Activated CD4-positive, alpha-beta T cell treated with anti-CD3 and anti-CD28 coated beads, Interleukin-10, Interleukin-2, amounts not matched to agents 100 ng/mL and 50 ng/mL, durations not matched to agents 16 hours and 8 hours (primary cell): ENCODE measurements at places on chromosomes 7 and 10.

GRCh38 chr10:9452056-9452455, 1397.6 kb downstream of the GATA3 start:
- no peak for DNase-seq

DNA sequence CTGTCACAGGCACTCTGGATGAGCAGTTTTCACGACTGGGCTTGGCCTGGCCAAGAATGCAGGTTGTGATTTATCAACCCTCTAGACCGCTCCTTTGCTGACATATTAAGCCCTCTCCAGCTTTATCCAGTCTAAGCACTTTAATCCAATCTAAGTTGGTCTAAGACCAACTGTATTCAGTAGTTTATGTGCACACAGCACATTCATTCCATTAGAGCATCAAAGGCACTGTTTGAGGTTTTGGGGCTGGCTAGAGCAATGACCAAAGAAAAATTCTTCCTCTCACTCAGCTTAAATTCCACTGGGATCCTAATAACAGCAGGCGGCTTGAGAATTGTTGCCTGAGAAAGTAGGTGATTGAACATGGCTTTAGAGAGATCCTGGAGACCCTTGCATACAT, 176.0 kb upstream of the INSYN2A start:
- DNase-seq: no peak

DNA sequence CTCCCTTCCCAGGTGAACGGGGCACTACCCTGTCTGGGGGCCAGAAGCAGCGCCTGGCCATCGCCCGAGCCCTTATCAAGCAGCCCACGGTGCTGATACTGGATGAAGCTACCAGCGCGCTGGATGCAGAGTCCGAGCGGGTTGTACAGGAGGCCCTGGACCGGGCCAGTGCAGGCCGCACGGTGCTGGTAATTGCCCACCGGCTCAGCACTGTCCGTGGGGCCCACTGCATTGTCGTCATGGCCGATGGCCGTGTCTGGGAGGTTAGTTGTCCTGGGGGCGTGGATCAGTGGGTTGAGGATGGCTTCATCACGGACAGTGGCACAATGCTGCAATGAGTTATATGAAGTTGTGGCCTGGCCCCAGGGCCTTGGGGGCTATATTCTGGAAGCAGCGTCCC, 4.4 kb upstream of the ASIC3 start:
- DNase-seq: no peak

GRCh38 chr10:133079836-133080682, 7.7 kb upstream of the ADGRA1 start:
- DNase-seq: no peak

DNA sequence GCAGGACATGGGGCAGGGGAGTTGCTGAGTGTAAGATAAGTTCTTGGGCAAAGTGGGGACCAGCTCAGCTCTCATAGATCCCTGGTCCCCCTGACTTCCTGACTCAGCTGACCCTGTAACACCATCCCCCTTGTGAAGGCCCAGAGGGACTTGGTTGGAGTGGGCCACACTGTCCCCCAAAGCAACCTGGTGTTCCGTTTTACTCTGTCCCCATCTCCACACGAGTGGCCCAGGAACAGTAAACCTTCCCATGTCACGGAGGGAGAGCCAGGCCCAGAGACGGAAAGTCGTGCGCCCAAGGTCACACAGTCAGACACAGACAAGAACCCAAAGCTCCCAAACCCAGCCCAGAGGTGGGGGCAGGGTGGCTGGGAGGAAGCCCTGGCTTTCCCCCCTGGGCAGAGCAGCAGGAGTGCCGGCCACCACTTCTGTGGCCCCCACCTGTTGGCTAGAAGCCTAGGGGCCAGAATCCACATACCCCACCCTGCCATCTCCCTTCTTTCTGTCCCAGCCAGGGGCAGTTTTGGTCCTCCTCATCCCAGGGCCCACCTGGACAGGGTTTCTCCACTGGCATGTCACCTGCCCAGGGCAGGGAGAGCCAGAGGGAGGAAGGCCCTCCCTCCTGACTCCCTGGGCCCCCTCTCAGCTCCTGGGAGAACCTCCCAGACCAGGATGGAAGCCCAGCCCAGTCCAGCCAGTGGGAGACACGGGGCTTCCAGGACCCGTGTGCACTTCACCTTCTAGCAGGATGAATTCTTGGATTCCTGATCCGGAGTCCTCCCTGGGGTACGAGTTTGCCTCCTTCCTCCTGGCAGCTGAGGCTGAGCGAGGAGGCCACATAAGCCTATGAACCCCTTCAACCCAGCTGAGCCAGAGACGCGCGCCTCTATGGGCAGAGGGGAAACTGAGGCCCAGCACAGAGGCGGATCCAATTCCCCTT, 20.6 kb upstream of the VPS37D start:
- DNase-seq: no peak

DNA sequence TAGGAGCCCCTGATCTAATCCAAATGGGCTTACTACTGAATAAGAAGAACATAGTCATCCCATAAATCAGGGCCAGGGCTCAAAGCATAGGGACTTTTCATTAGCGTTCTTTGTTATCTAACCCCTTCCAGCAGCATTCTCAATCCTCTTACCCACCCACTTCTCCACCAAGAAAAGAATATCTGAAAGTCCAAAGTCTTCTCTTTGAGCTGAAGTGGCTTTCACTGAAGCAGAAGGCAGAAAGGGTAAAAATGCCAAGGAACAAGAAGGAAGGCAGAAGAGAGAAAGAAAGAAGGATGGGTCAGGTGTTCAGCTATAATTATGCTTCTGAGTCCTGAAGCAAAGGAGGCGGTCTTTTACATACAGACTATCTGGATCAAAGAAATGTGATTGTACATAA, 10.2 kb downstream of the TRPV5 start:
- DNase-seq: no peak

GRCh38 chr7:18541871-18542212, 46.3 kb downstream of the HDAC9 start:
- no peak for DNase-seq

- peak; percentile 11 for DNase-seq
Measured at GRCh38 chr7:20329389-20330238, 1.1 kb upstream of the ITGB8 start.

DNA sequence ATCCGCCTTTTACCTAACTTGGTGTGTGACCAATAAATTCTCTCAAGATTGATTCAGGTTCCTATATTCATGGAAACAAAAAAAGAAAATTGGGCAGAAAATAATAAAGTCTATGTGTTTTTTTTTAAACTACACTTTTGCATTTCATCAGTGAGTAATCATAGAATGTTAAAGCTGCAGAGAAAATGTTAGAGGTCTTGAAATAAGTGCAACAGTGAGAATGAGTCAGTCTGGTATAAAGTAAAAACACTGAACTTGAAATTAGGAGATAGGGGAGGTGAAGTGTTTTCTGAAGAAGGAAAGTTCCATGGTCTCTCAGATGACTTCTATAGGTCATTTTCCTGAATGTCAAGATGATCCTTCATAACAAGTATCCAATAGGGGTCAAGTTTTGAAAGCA, 202.6 kb upstream of the NRP1 start:
- no peak for DNase-seq

DNA sequence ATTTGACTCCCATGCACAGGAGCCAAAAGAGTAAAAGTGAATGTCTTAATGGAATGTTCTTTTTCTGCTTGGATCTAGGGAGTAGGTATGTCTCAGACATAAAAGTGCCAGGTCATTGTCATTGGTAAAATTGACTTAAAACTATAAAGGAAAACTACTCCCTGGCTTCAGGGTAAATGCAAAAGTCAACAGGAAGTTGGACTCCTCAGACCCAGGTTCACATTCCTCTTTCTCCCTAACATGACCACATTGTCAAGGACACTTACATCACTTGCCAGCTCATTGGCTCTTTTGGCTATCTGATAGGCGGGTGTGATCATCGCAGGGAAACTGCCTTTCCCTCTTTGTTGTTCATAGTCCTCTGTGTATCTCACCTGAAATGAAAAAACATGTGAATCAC, 13.7 kb downstream of the NRAP start:
- DNase-seq: no peak

DNA sequence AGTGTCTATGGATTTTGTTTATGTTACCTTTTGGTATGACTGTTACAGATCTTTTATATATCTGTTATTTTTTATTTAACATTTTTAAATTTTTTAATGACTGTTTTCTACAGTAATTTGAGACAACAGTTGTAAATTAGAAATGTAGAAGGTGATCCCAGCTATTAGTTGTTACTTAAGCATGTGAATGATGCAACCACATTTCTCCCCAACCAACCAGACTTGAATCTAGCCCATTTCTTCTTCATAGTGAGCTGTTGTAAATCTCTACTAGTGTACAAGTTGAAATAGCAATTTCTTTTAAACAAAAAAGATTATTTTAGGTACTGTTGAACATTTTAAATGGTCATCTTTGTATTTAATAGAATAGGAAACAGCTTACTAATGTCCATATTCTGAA, 18.0 kb downstream of the TMEM106B start:
- DNase-seq: no peak

DNA sequence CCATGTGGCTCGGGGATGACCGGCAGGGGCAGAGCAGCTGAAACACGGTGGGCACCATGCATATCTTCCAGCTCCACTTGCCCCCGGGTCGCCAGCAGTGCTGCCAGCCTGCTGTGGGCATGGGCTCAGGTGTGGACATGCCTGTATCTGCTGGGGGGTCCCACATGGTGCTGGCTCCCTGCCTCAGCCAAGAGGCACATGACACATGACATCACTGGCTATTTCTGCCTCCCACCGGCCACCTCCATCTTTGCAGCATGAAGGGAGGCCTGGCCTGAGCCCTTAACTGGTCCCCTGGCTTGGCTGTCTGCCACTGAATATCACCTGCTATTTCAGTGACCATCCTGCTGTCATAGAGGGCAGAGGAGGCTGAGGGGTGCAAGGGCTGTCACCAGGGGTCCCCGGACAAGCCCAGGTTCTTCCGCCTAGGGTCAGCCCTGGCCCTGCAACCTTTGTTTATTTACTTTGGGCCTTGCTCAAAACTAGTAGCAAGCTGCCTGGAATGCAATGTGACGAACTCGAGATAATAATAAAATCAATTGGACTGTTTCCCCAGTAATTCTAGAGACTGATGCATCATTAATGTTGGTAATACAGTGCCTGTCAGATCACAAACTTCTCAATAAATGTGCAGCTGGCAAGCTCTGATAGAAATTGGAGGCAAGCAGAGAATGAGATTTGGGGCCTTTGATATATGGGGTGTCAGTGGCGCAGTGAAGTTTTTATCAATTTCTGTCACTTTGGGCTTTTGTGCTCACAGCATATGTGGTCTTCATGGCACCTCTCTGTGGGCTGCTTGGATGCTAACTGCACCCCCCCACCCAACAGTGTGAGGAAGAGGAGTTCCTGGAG, 28.5 kb downstream of the ZMIZ1 start:
- DNase-seq: no peak

GRCh38 chr10:79238158-79238520, 109.1 kb upstream of the PPIF start:
- no peak for DNase-seq

- no peak for DNase-seq
Measured at GRCh38 chr7:111510584-111511378, 51.5 kb downstream of the IMMP2L start.

DNA sequence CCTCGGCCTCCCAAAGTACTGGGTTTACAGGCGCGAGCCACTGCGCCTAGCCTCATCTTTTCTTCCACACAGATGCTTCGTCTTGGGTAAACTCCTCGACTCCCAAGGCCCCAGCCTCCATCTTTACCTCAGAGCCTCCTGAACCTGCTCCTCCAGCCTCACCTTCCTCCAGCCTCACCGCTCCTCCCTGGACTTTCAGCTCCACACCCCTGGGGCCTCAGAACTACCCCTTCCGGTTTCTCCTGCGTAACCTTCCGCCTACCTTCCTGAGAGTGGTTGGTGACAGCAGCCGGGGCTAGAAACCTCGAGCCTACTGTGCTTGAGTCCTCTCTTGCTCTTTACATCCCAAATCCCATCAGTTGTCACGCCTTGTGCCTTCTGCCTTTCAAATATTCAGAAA, 45.8 kb downstream of the FKBP6 start:
- no peak for DNase-seq

DNA sequence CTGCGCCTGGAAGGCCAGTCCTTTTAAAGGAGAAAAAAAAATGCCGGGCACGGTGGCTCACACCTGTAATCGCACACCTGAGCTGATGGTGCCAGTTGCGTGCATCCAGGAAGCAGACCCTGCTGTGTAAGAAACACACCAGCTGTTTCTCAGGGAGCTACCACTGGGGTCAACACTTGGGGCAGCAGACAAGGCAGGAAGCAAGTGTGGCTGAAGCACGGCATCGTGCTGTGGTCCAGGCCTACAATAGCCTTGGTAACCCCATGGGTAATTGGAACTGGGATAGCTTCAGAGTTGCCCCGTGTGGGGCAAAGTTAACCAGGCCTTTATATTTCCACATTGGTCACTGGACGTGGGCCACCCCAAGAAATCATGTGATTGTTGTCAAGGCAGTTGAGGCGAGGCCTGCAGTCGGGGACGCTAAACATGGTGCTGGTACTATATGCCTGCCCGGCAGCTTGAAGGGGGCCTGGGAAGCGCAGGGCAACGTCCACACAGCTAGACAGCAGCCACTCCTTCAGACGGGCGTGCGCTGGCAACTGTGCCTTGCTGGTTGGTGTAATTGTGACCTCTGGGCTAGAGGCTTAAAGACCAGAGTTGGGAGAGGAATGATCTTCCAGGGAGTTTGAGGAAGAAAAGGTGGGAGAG, 2.5 kb upstream of the TACR2 start:
- DNase-seq: no peak

- DNase-seq: no peak
Measured at GRCh38 chr10:112771733-112772132, 178.3 kb upstream of the TCF7L2 start.

- no peak for DNase-seq
Measured at GRCh38 chr10:21927631-21928353, 75.7 kb downstream of the DNAJC1 start.

- peak; percentile 79 for DNase-seq
Measured at GRCh38 chr10:12130237-12130872, 878 bp downstream of the SEC61A2 start.

GRCh38 chr7:120859459-120859858, 1.5 kb upstream of the TSPAN12 start:
- DNase-seq: no peak

GRCh38 chr7:90242369-90243168, 2.4 kb upstream of the CFAP69 start:
- DNase-seq: no peak

- DNase-seq: no peak
Measured at GRCh38 chr7:84336303-84336702, 141.7 kb upstream of the SEMA3A start.

DNA sequence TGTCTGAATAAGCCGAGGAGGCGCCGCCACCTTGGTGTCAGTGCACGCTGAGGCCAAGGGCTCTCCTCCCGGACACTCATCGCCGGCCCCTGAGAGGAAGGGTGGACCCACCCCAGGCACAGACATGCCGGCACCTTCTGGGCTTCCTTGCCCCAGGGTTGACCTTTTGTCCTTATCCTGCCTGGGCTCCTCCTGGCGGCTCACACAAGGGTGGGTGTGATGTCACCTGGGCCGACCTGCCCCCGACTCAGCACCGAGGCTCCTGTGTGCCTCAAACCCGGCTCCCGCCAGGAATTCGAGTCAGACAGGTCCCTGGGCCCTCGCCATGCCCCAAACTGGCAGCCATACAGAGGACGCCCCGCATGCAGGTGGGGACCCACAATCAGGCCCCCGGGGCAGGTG, 17.7 kb upstream of the CFAP46 start:
- DNase-seq: no peak
